Right atrium auricular region (tissue), 2 donors: ENCODE measurements at places on chromosomes 4 and X. TPM values are rescaled to one million over a fixed set of nuclear protein-coding genes. Genes with fewer than 3 reads are reported as not detected.

Gene S100G
- not detected for total RNA-seq

DNA sequence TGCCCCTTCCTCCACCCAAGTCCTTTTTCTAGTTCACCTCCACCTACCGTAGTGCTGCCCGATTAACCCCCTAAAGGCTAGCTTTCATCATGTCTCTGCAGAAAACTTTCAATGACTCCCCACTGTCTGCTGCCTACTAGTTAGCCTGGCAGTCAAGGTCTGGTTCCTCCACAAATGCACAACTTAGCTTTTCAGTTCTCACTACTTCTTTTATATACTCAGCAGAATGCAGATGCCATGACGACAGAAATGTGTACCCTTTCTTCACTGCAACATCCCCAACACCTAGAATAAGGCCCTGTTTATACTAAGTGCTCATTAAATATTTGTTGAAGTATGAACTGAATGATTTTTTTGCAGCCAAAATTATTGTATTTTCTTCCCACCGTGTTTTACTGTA lies 30.9 kb upstream of the RASGEF1B start:
- DNase-seq: no peak

Gene TEX13B
- total RNA-seq: not detected

- no peak for DNase-seq
These were observed 10.5 kb downstream of the TEX13B start for GRCh38 chrX:107971636-107972035.

Gene CXCL10
- total RNA-seq: not detected

DNA sequence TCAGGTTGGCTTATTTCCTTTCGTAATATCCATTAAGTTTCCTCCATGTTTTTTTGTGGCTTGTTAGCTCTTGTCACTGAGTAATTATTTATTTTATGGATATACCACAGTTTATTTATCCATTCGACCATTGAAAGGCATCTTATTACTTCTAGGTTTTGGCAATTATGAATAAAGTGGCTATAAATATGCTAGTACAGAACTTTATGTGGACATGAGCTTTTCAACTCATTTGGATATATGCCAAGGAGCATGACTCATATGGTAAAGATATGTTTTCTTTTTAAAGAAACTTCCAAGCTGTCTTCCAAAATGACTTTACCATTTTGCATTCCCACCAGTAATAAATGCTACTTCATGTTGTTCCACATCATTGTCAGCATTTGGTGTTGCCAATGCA lies 803.6 kb downstream of the GLUD2 start:
- no peak for DNase-seq

DNA sequence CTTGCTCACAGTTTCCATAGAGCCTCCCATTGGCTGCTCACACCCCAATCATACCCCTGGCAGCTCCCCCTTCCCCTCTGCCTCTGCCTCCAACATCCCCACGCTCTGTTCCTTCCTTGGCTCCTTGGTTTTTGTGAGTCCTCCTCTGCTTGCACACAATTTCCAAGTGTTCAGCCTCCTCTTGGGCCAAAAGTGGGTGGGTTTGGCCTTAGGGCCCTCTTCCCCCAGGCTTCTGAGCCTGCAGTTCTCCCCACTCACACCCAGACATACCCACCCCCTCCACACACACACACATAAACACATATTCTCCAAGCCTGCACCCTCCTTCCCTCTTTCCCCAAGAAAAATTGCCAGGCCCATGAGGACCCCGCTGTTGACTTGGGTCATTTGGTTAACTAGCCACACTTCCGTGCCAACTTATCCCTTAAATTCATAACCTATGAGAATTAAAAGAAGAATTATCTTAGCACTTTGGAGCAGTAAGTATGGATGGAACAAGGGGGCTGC lies 4.5 kb downstream of the APLN start:
- peak; percentile 38 for DNase-seq

Gene RAB40A
- not detected for total RNA-seq

Gene NAA11
- total RNA-seq: not detected

GRCh38 chrX:3549411-3549911 lies 164.0 kb downstream of the PRKX start:
- no peak for DNase-seq

DNA sequence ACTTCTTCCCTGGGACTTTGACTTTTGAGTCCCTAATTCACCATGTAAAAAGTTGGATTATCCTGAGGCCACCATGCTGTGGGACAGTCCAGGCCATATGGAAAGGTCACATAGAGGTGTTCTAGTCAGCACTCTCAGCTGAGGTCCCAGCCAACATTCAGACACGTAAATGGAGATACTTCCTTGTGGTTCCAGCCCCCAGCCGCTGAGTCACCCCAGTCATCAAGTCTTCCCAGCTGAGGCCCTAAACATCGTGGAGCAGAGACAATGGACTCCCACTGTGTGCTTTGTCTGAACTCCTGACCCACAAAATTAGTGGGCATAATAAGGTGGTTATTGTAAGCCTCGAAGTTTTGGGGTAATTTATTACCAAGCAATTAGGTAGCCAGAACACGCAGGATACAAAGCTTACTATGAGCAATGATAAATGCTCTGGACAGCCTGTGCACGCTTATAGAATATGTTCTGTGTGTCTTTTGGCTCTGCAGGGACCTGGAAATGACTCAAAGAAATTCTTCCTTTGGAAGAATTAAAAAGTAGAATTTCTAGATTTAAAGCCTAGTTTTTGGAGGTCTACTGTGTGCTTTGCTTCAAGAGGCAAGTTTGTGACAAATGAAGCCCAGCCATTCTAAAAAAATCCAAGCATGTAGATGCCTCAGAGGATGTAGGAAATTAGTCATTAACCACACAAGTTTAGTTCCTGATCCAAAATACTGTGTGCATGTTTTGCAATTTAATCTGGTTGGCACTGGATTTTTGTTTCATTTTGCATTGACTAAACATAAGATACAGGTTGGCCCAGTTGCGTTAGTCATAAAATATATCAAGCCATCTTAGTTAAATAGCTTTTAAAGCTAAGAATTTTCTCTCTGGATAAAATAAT lies 33.2 kb upstream of the SLC9A7 start:
- no peak for DNase-seq

GRCh38 chr4:12126474-12126873 lies 697.8 kb upstream of the HS3ST1 start:
- no peak for DNase-seq

Gene YY2
- 0.63 TPM for total RNA-seq

DNA sequence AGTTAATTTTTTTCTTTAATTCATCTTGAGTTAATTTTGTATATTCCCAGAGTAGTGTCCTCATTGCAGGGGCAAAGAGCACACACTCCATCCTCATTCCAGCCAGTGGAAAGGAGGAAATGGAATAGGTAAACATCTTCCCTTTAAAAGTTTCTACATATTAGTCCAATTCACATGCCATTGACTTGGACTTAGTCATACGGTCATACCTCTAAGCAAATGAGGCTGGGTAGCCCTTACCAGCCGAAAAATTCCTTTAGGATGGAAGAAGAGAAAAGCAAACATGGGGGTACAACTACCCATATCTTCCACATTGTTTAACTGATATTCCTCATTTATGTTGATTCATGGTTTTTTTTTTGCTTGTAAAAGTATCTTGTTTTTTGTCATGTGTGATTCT lies 37.4 kb upstream of the NDP start:
- DNase-seq: no peak

Gene FGFBP1
- not detected for total RNA-seq

Gene PHOX2B
- not detected for total RNA-seq

Gene PABPC1L2B
- not detected for total RNA-seq

Gene SMPX
- total RNA-seq: 651 TPM

DNA sequence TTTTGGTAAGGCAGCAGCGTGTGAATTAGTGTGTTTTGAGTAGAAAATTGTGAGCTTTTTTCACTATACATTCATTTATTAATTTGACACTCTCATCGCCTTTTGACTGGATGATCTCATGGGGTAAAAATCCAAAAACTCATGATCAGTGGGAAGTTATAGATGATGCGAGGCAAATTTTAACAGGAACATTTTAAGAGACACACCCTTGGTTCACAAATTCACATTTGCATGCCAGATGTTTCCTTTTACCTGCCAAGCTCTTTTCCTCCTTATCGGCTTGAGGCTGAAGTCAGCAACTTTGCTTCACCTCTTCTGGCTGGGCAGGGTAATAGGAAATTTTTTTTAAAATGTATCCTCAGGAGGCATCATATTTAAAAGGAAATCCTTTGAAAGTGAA lies 318.0 kb upstream of the HS3ST1 start:
- no peak for DNase-seq

DNA sequence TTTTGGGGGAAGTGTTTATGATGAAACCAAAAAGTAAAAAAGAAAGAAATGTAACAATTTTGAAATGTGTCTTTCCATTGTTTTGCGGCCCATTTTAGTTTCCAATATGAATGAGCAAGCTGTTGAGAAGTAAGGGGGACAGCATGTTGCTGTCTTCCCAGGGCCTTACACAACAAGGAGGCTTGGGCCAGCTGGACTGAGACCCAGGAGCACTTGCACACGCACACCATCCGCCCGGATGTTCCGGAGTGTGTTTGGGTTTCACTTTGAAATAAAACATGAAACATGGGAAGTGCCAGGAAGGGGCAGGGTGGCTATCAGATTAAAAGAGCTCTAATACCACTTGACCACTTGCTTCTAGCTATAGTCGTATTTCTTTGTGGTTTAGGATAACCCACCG lies 144.4 kb downstream of the NHS start:
- DNase-seq: peak; percentile 81

Gene C4orf50
- total RNA-seq: not detected

Gene JCHAIN
- total RNA-seq: 2.7 TPM

DNA sequence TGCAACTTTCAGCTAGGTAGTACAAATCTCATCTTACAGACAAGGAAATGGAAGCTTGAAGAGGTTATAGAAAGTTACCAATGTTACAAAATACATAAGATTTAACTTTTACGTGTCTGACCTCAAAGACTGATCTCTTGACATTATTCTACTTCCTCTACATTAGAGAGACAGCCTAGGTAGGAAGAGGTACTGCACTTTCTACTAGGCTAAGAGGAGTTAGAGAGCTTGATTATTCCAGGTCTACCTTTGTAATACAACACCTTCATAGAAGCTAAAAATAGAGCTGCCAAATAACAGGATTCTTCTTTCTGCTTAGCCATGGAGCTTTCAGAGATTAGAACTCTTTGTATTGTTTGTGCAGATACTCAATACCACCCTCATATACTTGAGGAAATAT lies 147.6 kb upstream of the NPY2R start:
- DNase-seq: no peak
